Uterus (tissue), 4 donors: ENCODE measurements at places on chromosomes 7 and 10. TPM values are rescaled to one million over a fixed set of nuclear protein-coding genes. Genes with fewer than 3 reads are reported as not detected.
A peak's percentile ranks its signal among the peaks of the same experiment; 100 is the strongest.

The ASCC1 gene
- 36.5 TPM for total RNA-seq

DNA sequence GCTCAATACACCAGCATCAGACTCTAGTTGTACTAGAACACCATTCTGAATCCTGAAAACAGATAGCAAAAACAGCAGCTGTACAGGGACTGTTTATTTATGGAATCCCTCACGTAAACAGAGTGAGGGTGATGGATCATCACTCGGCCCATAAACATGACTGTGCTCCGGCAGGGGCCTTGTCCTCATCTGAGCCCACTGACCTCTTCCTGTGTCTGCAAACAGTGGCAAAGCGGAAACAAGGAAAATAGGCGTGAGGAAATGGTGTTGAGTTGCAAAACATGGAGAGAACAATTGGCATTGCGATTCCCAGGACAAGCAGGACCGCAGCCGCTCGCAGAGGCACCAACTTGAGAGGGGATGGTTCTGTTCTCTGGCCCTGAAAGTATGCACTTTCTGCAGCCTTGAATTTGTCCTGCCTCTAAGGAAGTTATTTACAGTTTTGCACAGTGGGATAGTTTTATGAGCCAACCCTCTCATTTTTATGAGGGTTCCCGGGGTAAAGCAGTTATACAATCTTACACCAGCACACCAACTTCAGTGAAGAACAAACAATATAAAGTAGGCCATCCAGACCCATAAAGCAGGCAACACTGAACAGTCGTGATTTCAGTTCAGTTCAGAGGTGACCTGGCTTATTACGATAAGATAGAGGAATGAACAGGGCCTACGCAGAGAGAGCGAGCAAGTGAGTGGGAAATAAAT is 248.0 kb upstream of the FZD8 start:
- H3K4me3 ChIP-seq, result no peak overlapping the region
- H3K27me3 ChIP-seq, result no peaks in the 10 kb centered on the region
- H3K36me3 ChIP-seq, result no peaks in the 10 kb centered on the region
- no peaks in the 10 kb centered on the region for H3K4me1 ChIP-seq
- peak overlapping the region; percentile 17 for H3K27ac ChIP-seq
- DNase-seq, result no peak

DNA sequence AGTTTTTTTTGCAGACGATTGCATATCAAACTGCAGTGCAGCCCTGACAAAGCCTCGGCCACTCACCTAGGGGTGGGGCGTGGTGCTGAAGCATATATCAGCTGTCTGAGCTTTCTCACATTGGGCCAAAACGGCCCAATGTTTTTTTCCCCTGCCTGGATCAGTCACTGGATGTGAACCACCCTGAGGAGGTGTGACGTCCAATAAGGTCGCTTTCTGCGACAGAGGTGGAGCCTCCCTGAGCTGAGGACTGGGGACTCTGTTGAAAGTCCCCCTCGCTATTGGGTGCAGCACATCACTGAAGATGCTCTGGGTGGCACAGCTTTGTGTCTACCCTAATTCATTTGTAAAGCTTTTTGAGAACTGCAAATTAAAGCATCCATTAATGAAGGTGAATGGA is 60.9 kb downstream of the SEM1 start:
- no peak for DNase-seq
- H3K4me3 ChIP-seq, result no peak overlapping the region
- H3K27ac ChIP-seq, result no peak overlapping the region
- no peaks in the 10 kb centered on the region for H3K36me3 ChIP-seq
- H3K27me3 ChIP-seq, result no peaks in the 10 kb centered on the region

GRCh38 chr10:1274701-1275544 is 218.7 kb downstream of the WDR37 start:
- no peaks in the 10 kb centered on the region for H3K27me3 ChIP-seq
- H3K27ac ChIP-seq, result no peak overlapping the region
- no peaks in the 10 kb centered on the region for H3K36me3 ChIP-seq
- no peak for DNase-seq
- no peak overlapping the region for H3K4me3 ChIP-seq
- no peaks in the 10 kb centered on the region for H3K4me1 ChIP-seq

DNA sequence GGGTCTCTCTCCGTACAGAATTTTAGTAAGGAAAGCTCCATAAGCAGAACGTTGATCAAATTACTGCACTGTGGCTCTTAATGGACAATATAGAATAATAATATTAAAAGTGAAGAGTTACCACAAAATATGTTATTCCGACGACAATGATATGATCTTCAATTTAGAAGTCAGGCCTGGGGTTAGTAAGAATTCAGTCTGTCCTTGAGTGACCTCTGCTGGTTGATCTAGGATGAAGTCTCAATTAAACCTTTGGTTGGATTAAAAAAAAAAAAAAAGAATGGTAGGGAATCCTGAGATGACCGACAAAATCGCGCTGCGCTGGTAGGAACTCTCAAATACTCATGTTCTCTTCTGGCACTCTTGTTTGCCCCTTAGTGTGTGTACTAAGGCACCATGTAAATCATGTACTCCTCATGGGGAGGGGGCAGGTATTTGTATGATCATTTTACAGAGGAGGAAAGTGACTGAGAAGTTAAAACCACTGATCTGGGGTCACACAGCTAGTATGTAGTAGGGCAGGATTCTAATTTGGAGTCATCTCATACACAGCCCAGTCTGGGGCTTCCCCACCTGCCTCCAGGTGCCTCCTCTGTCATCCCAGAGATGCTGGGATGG is 161.3 kb upstream of the NPVF start:
- no peaks in the 10 kb centered on the region for H3K27me3 ChIP-seq
- H3K4me1 ChIP-seq, result no peaks in the 10 kb centered on the region
- H3K27ac ChIP-seq, result peak overlapping the region; percentile 8
- no peak for DNase-seq
- no peaks in the 10 kb centered on the region for H3K36me3 ChIP-seq

GRCh38 chr7:12322284-12322902 is 81.3 kb downstream of the VWDE start:
- no peak overlapping the region for H3K27ac ChIP-seq
- DNase-seq, result no peak
- H3K4me3 ChIP-seq, result no peak overlapping the region
- H3K4me1 ChIP-seq, result no peaks in the 10 kb centered on the region
- peaks cover 4% of the 10 kb centered on the region for H3K36me3 ChIP-seq
- H3K27me3 ChIP-seq, result no peaks in the 10 kb centered on the region

DNA sequence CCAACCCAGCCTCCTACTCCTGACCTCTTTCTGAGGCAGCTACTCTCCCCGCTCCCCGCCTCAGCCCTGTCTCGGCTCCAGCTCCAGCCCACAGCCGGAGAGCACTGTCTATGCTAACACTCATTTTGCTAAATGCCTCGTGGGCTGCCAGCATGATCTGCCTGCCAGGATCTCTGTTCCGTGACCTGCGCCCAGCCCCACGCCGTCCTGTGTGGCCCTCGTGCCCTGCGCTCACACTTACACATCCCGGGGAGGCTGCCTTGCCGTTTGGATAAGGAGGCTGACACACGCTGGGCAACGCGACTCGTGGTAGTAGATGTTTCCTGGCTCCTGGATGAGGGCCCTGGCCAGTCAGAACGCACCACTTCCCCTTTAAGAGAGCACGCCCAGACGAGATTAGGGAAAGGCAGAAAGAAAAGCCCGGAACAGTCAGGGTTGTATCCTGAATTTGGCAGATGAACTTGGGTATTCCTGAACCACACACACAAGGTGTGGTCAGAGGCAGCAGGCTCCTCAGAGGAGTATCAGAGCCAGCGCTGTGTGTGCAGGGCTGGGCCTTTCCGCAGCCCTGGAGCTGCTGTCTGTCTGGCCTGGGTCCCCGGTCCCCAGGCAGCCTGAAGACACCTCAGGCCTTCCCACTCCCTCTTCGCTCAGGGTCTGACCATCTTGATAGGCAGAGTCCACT is 97.7 kb upstream of the EFCAB10 start:
- H3K4me1 ChIP-seq, result no peaks in the 10 kb centered on the region
- H3K27ac ChIP-seq, result peak overlapping the region; percentile 65
- no peaks in the 10 kb centered on the region for H3K27me3 ChIP-seq
- peak overlapping the region; percentile 24 for H3K4me3 ChIP-seq
- DNase-seq, result peak; percentile 73
- no peaks in the 10 kb centered on the region for H3K36me3 ChIP-seq

GRCh38 chr10:42859256-42859655 is 76.7 kb downstream of the BMS1 start:
- no peak for DNase-seq
- no peaks in the 10 kb centered on the region for H3K4me1 ChIP-seq
- no peaks in the 10 kb centered on the region for H3K27me3 ChIP-seq
- H3K27ac ChIP-seq, result no peak overlapping the region
- no peaks in the 10 kb centered on the region for H3K36me3 ChIP-seq

GRCh38 chr7:97801108-97801507 is 69.2 kb downstream of the TAC1 start:
- H3K4me1 ChIP-seq, result no peaks in the 10 kb centered on the region
- no peaks in the 10 kb centered on the region for H3K36me3 ChIP-seq
- DNase-seq, result no peak
- H3K27ac ChIP-seq, result no peak overlapping the region
- no peaks in the 10 kb centered on the region for H3K27me3 ChIP-seq
- H3K4me3 ChIP-seq, result no peak overlapping the region

DNA sequence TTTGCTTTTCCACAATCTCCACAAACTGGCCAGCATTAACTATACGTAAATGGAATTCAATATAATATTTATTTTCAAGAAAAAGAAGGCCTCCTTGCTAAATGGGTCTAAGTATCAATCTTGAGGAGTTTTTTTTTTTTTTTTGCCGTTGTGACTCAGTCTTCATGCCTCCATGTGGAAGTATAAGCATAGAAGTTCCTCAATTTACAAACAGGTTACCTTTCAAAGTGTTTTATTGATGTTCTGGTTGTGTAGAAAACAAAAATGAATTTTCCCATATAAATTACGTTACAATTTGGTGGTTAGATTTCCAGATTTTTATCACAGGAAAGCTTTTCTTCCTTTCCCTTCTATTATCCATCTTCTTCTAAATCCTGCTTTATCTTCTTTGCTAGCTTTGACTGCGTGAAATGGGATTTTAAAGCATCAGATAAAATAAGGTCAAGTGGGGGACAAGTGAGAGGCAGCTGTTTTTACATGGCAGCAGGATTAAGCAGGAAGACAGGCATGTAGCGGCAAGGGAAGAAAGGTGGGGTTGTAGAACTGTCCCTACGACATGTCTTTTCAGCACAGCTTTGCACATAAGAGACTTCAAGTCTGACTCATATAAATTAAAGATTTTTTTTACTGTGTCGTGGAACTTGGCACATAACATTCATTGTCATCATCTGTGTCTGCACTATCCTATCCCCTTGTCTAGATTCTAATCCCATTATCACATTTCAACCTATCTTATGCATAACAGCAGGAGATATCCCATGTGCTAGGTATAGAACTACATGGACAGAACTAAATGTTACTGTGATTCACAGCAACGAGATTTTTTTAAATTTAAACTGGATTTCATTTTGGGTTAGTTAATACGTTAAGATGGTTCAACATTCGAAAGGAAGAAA is 135.3 kb upstream of the FAM3C start:
- H3K4me1 ChIP-seq, result no peaks in the 10 kb centered on the region
- no peaks in the 10 kb centered on the region for H3K27me3 ChIP-seq
- no peak overlapping the region for H3K4me3 ChIP-seq

DNA sequence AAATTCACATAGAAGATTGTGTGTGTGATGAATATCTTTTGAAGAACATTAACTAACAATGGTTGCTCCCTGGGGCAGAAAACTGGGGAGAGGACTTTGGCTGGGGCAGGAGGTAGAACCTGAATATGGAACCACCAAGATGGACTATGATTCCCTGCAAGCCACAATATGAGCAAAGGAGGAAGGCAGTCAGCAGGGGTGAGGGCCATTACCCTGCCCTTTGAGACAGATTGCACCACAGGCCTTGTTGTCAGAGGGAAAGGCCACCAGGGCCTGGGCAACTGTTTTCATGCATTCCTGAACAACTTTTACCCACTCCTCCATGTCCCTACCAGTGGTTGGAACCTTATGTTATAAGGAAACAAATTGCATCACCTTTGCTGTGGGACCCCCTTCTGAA is 670.1 kb upstream of the POM121L12 start:
- no peak overlapping the region for H3K27ac ChIP-seq
- no peak overlapping the region for H3K4me3 ChIP-seq
- no peaks in the 10 kb centered on the region for H3K4me1 ChIP-seq
- no peaks in the 10 kb centered on the region for H3K36me3 ChIP-seq
- no peak for DNase-seq

GRCh38 chr10:118259288-118259906 is 82.7 kb downstream of the FAM204A start:
- no peak for DNase-seq
- no peak overlapping the region for H3K4me3 ChIP-seq
- peak overlapping the region; percentile 54 for H3K27ac ChIP-seq
- no peaks in the 10 kb centered on the region for H3K4me1 ChIP-seq
- no peaks in the 10 kb centered on the region for H3K36me3 ChIP-seq
- no peaks in the 10 kb centered on the region for H3K27me3 ChIP-seq

DNA sequence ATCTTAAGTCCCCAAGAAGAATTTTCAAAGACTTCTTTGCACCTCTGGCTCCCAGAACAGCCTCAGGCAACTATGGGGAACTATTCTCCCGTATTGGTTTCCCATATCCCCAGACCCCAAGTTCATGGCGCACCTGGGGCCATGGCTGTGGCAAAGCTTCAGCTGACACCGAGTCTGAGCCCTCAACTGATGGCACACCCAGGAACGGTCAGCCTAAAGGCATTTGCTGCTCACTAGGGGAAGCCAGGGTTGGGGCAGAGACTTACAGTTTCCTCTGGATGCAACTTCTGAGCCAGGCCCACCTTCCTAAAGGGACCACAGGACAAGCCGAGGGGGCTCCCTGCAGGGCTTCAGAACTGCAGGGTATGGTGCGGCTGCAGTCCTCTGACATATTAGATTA is 13.7 kb upstream of the CPA1 start:
- H3K36me3 ChIP-seq, result no peaks in the 10 kb centered on the region
- no peaks in the 10 kb centered on the region for H3K4me1 ChIP-seq
- no peak overlapping the region for H3K4me3 ChIP-seq
- peak overlapping the region; percentile 28 for H3K27ac ChIP-seq

DNA sequence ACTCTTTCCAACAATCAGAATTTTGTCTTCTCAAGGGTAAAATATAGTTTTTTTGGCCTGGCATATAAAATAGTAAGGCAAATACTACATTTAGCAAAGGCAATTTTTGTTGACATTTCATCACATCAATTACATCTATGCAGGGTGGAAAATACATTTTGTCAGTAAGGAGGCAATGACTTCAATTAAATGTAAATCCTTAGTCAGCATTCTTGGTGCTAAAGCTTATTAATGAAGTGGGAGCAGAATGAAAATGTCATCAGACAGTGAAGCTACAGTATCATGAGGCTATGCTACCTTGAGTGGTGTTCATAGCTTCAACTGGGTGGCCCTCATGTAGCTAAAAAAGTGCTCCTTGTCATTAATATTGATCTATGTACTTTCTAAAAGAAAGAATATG is 8.9 kb downstream of the LRRTM3 start:
- no peak overlapping the region for H3K27ac ChIP-seq
- no peaks in the 10 kb centered on the region for H3K4me1 ChIP-seq
- no peaks in the 10 kb centered on the region for H3K36me3 ChIP-seq
- no peak overlapping the region for H3K4me3 ChIP-seq
- H3K27me3 ChIP-seq, result no peaks in the 10 kb centered on the region
